ENCODE measurements at places on chromosomes 11 and 22.
A peak's percentile ranks its signal among the peaks of the same experiment; 100 is the strongest.

- DNase-seq = peak; percentile 56
These were observed 1.8 kb downstream of the FLI1 start for GRCh38 chr11:128695539-128696221.

DNA sequence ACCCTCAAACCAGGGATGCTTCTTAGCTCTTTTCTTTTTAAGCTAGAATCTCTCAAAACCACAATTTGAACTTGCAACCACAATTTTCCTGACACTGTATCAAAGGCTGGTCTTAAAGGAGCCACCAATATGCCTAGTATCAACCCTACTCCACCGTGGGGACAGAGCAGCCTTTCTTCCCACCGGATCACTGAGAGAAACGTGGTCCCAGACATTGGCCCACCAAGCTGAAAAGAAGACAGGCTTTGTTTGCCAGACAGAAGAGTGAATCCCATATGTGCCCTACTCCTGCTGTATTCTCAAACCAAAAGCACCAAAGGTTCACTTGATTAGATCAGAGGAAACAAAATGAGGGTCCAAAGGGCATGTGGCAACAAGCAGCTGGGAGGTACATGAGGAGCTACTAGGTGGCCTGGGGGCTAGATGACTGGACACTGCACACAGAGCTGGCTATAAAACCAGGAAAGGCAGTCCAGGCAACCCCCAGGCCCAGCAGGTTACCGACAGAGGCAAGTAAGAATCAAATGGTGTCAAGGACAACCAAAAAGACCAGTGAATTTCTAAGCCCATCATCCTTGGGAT is 3.6 kb upstream of the VWCE start:
- no peak for DNase-seq

- DNase-seq = no peak
These were observed 16.2 kb downstream of the OR5D16 start for GRCh38 chr11:55854704-55855103.

DNA sequence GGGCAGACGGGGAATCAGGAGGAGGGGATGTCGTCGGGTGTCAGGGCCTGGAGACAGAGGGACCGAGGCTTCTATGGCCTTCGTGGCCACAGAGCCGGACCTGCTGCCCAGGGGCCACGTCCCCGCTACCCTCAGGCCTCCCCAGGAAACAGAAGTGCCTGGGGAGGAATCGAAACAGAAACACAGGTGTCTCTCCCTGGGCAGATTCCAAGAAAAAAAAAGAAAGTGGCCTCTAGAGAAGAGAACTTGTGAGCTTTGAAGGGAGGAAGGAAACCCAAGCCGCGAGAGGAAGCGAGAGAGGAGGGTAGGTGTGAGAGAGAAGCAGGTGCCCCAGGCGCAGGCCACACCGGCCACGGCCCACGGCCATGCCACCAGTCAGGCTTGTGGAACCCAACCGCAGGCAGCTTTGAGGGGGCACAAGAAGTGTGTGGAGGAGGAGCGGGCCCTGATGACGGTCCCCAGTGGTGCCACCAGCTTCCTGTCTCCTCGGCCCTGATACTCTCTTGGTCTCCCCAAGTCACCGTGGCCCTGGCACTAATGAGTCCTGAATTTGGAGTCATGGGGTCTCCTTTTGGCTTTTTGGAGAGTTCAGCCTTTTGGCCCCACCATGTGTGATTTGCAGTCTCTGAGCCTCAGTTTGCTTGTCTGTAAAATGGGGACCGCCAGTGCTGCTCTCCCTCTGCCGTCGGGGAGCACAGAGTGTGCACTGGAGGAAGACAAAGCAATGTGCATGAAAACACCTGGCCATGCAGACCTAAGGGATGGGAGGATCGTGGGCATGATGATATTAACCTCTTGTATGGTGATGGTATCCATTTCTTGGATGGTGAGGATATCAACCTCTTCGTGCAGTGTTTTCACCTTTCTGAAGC is 25.2 kb downstream of the LIF start:
- DNase-seq = peak; percentile 63

DNA sequence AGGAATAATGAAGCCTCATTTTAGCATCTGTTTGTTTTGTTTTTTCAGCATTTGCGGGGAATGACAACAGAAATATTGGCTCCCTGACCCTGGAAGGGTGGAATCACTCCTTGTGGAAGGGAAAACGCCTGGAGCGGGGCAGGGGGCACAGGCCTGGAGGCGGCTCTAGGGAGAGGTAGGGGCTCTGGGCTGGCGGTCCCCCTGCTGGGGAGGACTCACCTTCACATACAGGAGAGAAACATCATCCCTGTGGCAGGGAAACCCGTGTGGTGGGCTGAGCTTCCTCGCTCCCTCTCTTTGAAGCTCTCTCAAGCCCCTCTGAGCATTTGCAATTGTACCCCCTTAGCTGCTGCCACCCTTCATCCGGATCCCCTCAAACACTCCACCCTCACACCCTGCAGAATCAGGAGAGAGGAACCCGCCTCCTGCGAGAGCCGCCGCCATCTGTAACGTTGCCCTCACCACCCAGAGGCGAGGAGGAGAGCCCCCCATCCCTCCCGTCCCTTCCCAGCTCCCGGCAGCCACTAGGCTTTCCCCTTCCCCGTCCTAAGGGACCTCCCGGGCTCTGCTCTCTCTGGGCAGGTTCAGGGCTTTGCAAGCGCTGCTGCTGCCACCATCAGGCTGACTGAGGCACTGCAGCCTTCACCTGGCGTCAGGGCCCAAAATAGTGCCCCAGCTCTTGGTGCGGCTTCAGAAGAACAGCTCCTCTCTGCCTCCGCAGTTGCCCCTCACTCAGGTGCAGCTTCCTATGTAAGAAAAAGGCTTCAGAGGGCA is 10.4 kb downstream of the KIRREL3 start:
- DNase-seq = peak; percentile 26

DNA sequence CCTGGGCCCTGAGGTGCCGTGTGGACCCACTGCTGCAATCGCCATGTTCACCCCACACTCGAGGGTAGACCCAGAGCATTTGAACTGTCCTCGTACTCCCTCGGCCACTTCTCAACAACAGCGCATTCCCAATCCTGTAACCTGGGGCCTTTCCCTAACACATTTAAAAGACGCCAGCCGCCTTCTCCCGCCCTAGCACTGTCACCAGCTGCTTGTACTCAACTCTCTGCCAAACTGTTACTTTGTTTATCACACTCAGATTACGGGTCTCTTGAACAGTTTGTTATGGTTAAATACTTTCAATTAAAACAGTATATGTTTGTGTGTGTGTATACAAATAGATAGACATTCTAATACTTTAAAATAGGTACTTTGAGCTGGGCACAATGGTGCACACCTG is 20.7 kb downstream of the CDKN1C start:
- no peak for DNase-seq
